SJSA1 (cell line): ENCODE measurements at places on chromosomes 1 and 21.

DNA sequence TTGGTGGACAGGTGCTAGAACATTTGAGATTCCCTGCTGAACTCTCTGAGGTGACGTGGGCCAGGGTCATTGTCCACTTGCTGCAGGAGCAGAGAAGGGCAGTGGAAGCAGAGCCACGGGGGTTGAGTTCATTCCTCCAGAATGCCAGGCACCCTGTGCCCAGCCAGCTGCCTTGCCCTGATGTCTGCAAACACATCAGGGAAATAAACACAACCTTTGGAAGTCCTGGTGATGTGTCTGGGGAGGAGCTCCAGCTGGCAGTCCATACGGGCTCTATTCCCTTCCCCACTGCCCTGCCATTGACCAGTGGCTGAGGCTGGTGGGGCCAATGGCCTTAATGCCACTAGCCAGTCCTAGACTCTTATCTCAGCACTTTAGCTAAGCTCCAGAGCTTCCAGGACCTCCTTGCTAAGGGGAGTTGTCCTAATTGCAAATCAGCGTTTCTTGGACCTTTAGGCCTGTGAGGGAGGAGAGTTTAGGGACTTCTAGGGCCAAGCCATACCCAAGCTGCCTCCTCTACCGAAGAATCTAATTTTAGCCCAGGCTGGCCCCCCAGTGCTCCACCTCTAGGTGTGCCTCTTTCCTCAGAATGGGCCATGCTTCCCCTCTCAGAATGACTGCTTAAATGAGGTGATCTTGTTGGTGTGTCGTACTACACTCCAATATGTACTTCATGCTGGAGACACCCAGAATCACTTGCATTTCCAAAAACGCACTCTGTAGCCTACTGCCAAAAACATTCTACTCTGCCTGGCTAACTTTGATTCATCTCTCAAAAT lies 25.9 kb upstream of the MFSD2A start:
- DNase-seq: no peak

DNA sequence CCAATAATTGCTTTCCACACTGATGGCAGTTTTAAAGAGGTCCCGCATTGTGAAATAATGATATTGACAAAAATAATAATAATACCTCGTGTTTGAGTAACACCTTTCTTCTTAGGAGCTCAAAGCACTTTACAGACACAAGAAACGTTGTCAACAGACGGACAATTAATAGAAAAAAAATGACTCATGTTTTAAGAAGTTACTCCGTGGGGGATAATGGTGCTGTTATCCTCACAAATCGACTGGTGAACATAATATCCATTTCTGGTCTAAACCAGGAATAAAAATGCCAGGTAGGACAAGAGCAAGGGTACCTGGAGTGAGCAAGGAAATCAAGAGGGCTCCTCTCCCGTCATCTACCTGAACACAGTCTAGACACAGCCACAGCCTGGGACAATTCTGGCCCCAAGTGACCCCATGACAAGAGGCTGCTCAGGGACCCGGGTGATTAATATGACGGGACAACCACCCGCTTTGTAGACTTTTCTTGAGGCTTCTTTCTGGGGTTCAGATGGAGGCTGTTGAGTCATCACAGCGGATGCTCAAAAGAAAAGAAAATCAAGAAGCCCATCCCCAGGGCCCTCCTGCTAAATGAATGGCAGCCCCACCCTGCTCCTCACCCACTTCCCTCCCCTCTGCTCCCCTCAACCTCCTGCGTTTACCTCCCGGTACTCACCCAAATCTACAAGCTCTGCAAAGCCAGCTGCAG lies 146.2 kb upstream of the IRF2BP2 start:
- peak; percentile 61 for DNase-seq

GRCh38 chr1:198599749-198600148 lies 39.1 kb upstream of the PTPRC start:
- DNase-seq: no peak

GRCh38 chr1:246608616-246609376 lies 42.5 kb downstream of the CNST start:
- DNase-seq: peak; percentile 82

GRCh38 chr1:186703209-186703766 lies 23.1 kb upstream of the PTGS2 start:
- no peak for DNase-seq

GRCh38 chr1:180186831-180187230 lies 32.2 kb downstream of the QSOX1 start:
- no peak for DNase-seq

GRCh38 chr1:67802565-67802964 lies 30.7 kb downstream of the GNG12 start:
- DNase-seq: no peak

DNA sequence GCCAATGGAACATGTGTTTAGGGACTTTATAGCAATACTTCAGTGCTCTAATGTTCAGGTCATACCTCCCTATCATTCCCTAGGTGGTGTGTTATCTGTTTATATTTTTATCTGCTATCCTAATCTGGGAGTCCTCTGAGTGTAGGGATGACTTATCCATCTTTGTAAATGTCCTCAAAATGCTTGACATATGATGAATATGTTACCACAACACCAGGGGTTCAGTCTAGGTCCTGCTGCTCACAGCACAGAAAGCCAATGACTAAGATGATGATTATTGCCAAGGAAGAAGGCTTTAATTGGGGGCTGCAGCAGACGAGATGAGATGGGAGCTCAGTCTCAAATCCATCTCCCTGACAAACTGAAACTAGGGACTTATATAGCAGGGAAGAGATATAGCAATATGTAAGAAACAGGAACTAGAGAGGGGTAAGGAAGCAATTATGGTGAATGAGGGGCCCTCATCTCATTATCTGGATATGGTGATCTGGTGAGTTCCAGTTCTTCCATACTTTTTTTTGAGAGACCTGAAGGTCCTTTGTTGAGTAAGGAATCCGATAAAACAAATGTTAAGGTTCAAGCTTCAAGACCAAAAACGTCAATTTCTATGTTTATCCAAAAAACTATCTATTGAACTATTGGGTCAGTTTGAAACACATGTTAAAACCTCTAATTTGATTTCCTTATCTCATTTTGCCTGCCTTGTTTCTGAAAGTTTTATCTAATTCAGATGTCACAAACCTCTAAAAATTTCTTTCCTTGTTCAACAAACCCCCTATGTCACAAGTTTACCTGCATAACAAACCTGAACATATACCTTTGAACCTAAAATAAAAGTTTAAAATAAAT lies 256.7 kb upstream of the CACYBP start:
- no peak for DNase-seq

DNA sequence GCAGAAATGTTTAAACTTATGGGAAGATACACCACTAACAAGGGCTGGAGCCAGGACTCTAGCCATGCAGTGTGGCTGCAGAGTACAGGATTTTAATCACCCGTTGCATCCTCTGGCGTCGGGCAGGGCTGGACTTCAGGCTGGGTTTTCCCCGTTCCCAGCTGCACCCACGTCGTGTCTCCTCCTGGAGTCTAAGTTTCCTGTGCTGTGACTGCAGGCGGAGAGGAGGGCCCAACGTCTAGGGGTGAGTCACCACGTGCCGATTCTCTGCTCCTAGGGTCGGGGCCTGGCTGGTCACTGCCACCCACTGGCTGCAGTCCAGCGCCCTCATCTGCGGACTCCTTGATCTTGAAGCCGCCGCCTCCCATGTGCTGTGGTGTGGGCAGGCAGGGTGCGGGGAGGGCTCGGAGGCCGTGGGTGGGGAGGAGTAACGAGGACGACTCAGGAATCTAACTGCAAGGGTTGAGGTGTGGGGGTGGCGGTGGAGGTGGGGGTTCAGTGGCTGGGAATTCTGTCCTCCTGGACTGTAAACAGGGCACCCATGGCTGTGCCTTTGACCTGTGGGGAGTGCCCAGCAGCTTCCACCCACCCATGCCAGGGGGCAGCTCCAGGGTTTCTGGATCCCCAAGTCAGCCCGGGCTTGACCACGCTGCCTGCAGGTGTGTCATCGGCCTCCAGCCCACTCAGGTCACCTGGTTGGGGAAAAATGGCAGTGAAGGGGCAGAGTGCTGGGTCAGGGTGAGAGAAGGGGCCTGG lies 77.8 kb downstream of the ALPL start:
- DNase-seq: peak; percentile 98

DNA sequence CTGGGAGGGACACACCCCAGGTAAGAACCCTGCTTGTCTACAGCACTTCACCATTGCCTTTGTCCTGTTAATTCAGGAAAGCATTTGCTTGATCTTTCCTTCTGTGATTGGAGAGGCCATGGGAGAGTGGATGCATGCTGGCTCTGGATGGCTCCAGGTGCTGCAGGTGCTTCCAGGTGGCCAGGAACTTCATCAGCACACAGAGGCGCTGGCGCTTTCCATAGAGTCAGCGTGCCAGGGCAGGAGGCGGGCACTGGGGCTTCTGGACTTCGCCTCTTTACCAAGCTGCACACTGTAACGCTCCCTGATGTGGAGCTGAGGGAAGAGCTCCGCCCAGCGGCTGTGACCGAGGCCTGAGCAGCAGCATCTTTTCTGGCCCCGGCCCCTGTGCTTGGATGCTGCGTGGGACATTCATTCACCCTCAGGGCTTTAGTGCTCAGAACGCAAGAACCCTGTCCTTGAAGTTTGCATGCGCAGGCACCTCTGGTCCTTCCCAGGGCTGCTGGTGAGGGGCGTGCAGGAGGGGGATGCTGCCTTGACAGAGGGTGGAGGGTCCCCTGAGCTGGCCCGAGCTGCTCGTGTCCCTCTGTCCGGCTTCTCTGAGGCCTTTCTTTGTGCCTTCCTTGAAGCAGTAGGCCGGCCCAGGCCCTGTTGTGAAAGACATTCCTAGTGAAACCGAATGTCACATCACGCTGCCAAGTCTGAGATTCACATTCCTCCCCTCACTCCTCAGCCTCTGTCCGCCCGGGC lies 1.6 kb upstream of the MX2 start:
- no peak for DNase-seq

DNA sequence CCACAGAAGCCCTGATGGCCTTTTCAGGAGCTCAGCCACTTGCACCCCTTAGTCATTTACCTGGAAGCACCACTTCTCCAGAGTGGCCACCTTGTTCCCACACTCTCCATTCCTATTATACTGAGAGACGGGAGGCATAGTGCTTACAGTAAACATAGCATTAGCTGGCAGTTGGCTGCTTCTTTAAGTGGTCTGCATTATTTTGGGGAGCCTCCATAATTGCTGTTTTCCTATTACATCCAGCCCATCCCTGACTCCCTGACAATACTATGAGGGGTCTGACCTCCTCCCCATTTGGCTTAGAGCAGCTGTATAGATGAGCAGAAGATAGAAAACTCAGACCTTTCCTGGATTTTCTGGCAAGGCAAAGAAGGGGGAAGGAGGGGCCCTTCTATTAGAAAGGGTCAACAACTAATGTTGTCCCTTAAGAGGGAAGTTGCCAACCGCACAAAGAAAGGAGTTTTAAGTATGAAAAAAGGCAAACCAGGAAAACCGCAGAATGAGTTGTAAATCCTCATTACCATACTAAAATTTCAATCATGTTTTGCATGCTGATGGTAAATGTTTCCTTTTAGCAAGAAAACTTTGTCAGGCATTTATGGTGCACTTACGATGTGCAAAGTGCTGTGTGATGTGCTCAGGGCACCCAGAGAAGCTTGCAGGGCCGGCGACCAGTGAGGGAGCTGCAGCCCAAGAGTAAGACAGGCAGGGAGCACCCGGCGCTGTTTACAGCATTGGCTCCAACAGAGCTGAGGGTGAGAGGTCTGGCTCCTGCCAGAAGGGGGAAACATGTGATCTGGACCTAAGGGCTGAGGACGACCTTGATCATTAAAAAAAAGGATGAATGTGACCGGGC lies 167.3 kb downstream of the ZZZ3 start:
- DNase-seq: peak; percentile 78

DNA sequence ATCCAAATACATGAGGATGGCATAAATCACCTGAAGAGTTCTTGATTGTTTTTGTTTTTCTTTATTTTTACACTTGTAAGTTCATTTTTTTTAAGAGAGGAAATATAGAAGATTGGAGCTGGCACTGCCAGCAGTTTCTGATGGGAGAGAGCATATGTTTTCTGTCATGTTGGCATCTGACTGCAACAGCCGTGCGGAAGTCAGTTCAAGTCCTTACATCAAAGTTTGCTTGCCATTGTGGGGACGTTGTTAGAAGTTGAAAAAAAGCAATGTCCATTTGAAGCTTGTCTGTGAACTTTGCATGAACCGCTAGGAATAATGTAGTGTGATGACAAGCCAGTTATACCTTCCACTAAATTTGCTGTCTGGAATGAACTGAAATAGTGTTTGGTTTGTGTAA lies 126.5 kb upstream of the USH2A start:
- DNase-seq: no peak

GRCh38 chr1:41578712-41579335 lies 94.3 kb upstream of the EDN2 start:
- no peak for DNase-seq

DNA sequence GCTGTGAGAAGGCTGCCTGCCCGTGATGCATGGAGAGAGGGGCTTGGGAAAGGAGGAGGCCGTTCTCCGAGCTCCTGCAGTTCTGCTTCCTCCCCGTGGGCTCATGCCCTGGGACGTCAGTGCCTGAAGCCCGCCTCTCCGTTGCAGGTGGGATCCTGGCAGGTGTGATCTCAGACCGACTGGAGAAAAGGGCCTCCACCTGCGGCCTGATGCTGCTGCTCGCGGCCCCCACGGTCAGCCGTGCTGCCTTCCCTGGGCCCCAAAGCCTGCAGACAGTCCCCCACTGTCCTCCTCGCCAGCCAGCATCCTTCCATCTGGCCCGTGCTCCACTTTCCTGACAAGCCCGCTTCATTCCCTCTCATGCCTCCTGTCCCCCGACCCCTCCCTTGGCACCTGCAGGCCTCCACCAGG lies 50.9 kb downstream of the SLC37A1 start:
- DNase-seq: peak; percentile 38

GRCh38 chr1:172040466-172040865 lies 199.2 kb downstream of the DNM3 start:
- peak; percentile 66 for DNase-seq

- no peak for DNase-seq
Measured at GRCh38 chr1:222117809-222118208, 375.9 kb upstream of the DUSP10 start.

GRCh38 chr1:108584428-108584856 lies 24.5 kb downstream of the EEIG2 start:
- no peak for DNase-seq

DNA sequence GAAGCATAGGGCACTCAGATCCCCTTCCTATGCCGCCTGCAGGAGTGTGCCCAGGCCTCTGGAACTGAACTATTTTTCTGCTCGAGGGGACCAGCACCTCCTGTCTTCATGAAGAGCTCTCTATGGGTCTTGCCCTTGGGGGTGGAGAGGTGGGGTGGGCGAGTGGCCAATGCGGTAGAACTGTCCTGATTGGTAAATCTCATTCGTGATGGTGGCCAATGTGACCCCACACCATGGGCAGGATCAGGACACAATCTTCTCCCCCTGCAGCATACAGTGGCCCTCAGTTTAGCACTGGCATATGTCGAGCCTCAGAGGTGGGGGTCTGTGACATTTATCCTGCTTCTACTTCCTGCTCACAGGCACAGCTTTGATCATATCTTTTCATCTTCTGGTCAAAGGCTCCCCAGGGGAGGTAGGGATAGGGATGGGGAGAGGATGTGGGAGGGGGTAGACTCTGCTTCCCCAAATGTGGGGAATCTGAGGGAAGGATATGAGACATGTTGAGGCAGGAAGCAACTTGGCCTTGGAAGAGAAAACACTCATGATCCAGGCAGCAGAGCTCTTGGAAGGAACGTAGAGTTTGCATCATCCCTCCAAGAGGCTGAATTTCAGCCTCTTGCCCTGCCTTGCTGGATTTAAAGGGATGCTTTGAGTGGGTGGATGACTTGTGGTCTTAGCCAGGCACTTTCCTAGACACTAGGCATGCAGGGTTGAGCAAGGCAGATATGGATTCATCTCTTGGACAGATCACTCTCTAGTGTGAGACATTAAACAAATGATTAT lies 81.8 kb downstream of the LAMC2 start:
- DNase-seq: no peak

GRCh38 chr1:230516889-230517288 lies 90.8 kb upstream of the PGBD5 start:
- no peak for DNase-seq

- peak; percentile 93 for DNase-seq
Measured at GRCh38 chr1:98323906-98324358, 337.6 kb upstream of the SNX7 start.
